Activated CD4-positive, alpha-beta T cell treated with anti-CD3 and anti-CD28 coated beads, Interleukin-2, amount 10 ng/mL, durations not matched to agents 24 days and 14 days (primary cell): ENCODE measurements at places on chromosomes 12 and 14. TPM values are rescaled to one million over a fixed set of nuclear protein-coding genes. Genes with fewer than 3 reads are reported as not detected.

TBC1D30 gene
- 0.95 and 1.7 TPM in 2 replicates for total RNA-seq

DNA sequence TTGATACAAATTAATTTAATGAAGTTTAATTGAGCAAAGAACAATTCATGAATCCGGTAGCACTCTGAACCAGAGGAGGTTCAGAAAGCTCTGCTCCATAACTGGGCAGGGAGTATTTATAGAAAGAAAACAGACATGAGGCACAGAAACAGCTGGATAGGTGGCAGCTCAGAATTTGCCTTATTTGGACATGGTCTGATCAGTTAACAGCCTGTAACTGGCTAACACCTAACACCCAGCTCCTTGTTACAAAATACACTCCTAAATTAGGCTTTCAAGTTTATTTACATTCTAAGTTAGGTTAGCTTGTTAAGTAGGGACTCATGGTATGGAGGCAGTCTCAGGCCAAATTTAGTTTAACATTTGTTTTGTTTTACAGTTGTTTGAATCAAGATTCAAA, 67.8 kb upstream of the TMCC3 start:
- peaks cover 4% of the 10 kb centered on the region for H3K27me3 ChIP-seq
- DNase-seq: no peak
- H3K36me3 ChIP-seq: no peaks in the 10 kb centered on the region
- no peak overlapping the region for H3K27ac ChIP-seq

DNA sequence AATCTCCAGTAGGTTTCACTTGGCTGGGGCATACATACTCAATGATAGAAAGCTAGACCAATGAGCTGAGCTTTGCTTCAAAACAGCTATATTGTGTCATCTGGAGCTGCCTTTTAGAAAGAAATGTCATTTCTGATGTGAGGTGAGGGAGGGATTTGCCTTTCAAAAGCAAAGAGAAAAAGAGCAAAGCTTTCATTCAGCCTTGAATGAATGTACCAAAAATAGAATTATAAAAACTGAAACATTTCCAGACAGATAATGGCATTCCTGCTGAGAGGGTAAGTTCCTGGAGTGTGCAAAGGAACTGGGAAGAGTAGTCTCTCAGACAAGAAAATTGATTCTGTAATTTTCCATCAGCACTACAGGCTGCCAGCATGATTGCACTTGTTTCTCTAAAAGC, 710.0 kb downstream of the LRFN5 start:
- H3K36me3 ChIP-seq: no peaks in the 10 kb centered on the region
- H3K4me3 ChIP-seq: no peak overlapping the region
- no peak for DNase-seq
- H3K4me1 ChIP-seq: no peaks in the 10 kb centered on the region
- H3K27me3 ChIP-seq: no peaks in the 10 kb centered on the region
- no peak overlapping the region for H3K27ac ChIP-seq

- no peaks in the 10 kb centered on the region for H3K27me3 ChIP-seq
- H3K36me3 ChIP-seq: peaks cover 14% of the 10 kb centered on the region
- DNase-seq: no peak
- no peak overlapping the region for H3K4me3 ChIP-seq
- peaks cover 37% of the 10 kb centered on the region for H3K4me1 ChIP-seq
Observed at GRCh38 chr12:96368233-96368632, 32.0 kb downstream of the CDK17 start.

DNA sequence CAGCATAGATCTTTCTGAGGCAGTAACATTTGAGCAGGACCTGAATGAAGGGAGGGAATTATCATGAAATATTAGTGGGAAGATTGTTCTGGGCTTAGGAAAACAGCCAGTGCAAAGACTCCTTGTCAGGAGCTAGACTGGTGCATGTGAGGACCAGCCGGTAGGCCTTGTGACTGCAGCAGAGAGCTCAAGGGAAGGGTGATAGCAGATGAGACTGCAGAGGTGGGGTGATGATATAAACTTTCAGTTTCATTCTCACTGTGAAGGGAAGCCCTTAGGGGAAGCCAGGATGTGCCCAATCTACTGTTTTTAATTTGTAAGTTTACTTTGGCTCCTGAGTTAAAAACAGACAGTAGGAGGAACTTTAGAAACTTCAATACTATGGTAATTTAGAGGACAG, 12.4 kb downstream of the IL22 start:
- peaks cover 52% of the 10 kb centered on the region for H3K4me1 ChIP-seq
- H3K27me3 ChIP-seq: peaks cover 3% of the 10 kb centered on the region
- H3K4me3 ChIP-seq: peak overlapping the region; percentile 70
- DNase-seq: peak; percentile 89
- peak overlapping the region; percentile 88 for H3K27ac ChIP-seq

EGLN3 gene
- total RNA-seq: 17.4 and 17.6 TPM in 2 replicates

P2RX7 gene
- 6.2 and 7.0 TPM in 2 replicates for total RNA-seq

CLEC2D gene
- 386 and 391 TPM in 2 replicates for total RNA-seq

- H3K27me3 ChIP-seq: peaks cover 18% of the 10 kb centered on the region
- H3K4me1 ChIP-seq: no peaks in the 10 kb centered on the region
- H3K27ac ChIP-seq: no peak overlapping the region
- no peaks in the 10 kb centered on the region for H3K36me3 ChIP-seq
- no peak overlapping the region for H3K4me3 ChIP-seq
Observed at GRCh38 chr12:66036317-66036716, 94.2 kb downstream of the LLPH start.

PRPF39 gene
- 48.1 and 50.5 TPM in 2 replicates for total RNA-seq

DNA sequence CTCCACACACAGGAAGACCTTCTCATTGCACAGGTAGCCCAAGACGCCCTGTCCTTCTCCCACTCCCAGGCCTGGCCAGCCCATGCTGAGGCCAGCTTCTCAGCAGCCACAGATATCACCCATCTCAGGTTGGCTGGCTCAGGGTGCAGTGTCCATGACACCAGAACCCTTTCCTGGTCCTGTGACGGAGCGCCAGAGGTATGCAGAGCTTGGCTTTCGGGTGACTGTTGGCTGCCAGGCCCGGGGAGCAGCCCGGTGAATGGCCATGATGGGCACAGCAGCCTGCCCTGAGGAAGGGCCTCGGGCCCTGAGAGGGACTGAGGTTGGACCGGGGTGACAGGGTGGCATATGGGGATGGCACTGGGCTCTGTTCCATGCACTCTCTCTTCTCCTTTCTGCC, 173.4 kb downstream of the TSPAN9 start:
- peaks cover 6% of the 10 kb centered on the region for H3K4me1 ChIP-seq
- H3K27me3 ChIP-seq: peaks cover 5% of the 10 kb centered on the region
- no peak overlapping the region for H3K4me3 ChIP-seq
- no peak overlapping the region for H3K27ac ChIP-seq
- no peak for DNase-seq

DNA sequence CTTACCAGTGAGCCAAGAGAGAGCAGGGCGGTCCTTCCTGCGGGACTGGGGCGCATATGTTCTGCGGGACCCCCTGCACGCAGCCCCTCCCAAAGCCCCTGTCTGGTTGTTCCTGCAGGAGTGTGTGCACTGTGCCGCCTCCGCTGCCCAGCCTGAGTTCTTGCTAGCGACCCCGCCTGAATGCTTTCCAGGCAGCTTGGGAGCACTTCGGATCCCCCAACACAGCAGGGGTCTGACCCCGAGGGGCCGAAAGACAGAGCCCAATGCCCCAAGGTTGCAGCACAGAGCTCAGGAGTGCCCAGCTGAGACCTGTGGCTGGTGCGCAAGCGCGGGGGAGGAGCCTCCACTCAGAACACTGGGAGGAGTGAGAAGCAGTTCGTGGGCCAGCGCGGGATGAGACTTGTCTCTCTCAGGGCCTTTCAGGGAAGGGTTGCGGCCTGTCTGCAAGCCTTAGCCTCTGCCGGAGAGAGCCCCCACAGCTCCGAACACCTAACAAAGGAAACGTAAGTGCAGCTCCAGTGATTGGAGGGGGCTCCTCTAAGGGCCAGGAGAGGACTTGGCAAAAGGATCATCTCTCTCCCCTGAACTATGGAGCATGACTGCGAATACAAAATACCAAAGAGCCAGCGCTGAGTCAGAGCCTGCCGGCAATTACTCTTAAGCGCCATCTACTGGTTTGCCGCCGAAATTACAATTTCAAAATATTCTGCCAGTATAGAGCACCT, 50.5 kb downstream of the GTF2A1 start:
- H3K27me3 ChIP-seq: no peaks in the 10 kb centered on the region
- peak overlapping the region; percentile 99 for H3K27ac ChIP-seq
- peak; percentile 96 for DNase-seq
- H3K4me3 ChIP-seq: peak overlapping the region; percentile 96

DNA sequence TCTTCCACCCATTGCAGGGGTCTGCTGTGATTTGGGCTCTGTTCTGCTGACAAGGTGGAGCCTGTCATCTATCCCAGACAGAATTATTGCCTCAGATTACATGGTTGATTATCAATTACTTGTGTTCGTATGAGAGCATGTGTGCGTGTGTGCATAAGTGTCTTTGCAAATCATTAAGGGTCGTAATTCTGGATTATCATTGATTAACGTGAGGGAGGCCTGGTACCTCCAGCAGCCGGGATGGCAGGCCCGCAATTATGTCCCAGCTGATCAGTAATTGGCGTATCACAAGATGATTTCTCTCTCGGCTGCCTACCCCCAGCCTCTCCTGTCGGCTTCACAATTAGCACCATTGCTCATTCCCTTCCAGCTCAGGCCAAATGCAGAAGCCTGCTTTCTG, 29.6 kb upstream of the IRF2BPL start:
- H3K4me1 ChIP-seq: peaks cover 4% of the 10 kb centered on the region
- H3K4me3 ChIP-seq: no peak overlapping the region
- H3K27ac ChIP-seq: no peak overlapping the region
- H3K36me3 ChIP-seq: peaks cover 3% of the 10 kb centered on the region

G2E3 gene
- 22.4 and 23.8 TPM in 2 replicates for total RNA-seq

DNA sequence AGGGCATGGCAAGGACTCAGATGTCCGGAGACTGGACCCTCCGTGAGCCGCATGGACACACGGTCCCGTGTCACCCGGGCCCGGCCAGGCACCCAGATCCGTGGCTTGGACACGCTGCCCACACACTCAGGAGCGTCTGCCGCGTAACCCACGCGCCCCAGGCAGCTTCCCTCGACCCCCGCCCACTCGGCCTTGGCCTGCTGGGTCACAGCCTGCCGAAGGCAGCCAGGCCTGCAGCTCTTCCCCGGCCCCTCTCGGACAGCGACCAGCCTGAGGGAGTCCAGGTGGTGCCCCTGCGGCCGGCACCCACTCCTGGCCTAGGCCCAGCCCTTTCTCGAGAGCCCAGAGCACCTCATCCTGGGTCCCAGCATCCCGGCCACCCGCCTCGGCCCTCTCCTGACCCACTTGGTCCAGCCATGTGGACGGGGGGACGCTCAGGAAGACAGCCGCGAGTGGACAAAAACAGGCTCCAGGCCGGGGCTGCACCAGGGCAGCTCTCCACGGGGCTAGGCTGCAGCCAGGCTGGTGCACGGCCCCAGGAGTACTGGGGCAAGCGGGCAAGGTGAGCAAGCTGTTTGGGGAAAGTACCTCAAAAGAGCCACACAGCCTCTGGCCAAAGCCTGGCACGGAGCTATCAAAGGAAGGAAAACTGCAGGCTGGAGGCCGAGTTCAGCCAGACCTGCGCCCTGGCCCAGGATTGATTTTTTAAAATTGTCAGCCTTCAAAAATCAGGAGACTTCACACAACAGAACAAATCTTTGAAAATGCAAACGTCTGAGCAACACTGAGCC, 6.5 kb downstream of the AKT1 start:
- no peak overlapping the region for H3K27ac ChIP-seq
- H3K4me3 ChIP-seq: no peak overlapping the region
- H3K27me3 ChIP-seq: no peaks in the 10 kb centered on the region
- H3K4me1 ChIP-seq: peaks cover 20% of the 10 kb centered on the region

DNA sequence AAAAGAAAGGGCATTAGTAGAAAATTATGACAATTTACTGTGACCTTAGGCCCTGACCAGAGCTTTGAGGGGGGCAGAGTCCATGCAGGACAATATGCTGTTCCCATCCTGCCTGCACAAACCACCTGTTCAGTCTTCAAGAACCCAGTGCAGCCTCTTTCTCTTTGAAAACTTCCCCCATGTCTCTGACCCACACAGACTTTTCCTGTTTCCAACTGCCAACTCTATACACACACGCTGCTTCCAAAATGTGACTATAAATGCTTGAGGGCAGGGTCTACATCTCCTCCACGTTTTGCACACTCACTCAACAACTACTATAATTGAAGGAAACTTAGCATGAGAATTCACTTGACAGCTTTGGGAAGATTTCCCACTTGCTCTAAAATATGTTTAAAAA, 36.6 kb upstream of the SYCP3 start:
- no peak for DNase-seq
- no peaks in the 10 kb centered on the region for H3K27me3 ChIP-seq
- peaks cover 31% of the 10 kb centered on the region for H3K36me3 ChIP-seq

- H3K4me3 ChIP-seq: no peak overlapping the region
- no peaks in the 10 kb centered on the region for H3K27me3 ChIP-seq
- no peaks in the 10 kb centered on the region for H3K4me1 ChIP-seq
- H3K36me3 ChIP-seq: no peaks in the 10 kb centered on the region
- no peak overlapping the region for H3K27ac ChIP-seq
Observed at GRCh38 chr12:126488806-126489205, 1423.6 kb downstream of the AACS start.

DNA sequence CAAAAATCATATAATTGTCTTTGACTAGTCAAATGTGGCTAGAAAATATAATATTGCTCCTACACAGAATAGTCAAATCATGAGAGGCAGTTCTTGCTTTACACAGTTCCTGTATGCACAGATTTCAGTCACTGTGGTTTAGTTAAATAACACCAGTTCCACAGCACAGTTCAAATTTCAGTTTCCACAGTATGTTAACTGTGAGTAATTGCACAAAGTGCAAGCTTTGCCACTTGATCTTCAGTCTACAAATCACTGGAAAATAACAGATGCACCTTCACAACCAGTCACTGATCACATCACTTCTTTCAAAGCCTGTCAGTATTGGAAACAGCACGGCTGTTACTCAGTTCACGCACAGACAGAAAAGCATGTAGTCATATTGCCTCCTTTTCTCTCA, 38.7 kb downstream of the KCNH5 start:
- no peaks in the 10 kb centered on the region for H3K4me1 ChIP-seq
- peaks cover 2% of the 10 kb centered on the region for H3K27me3 ChIP-seq
- no peak for DNase-seq
- no peaks in the 10 kb centered on the region for H3K36me3 ChIP-seq
- no peak overlapping the region for H3K4me3 ChIP-seq

DNA sequence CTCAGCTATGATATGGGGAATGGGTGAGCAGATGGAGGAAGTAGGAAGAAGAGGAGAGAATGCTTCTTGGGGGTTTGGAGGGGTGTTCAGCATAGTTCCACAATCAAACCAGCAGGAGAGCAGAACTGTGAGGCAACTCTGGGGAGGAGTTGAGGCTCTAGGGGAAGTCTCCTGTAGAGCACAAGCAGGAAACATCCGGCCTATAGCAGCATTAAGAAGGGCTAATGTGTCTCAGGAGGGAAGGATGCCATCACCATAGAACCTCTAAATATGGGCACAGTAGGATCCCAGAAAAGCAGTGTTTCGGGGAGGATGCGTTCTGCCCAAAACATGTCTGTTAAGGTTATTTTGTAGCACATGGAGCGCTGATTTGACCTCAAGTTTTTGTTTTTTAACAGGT, 8.4 kb upstream of the SALL2 start:
- no peaks in the 10 kb centered on the region for H3K36me3 ChIP-seq
- no peak overlapping the region for H3K27ac ChIP-seq
- H3K4me3 ChIP-seq: no peak overlapping the region

CAPZA3 gene
- total RNA-seq: not detected in 2 replicates

GRCh38 chr14:77086951-77087350, 11.1 kb upstream of the CIPC start:
- no peak overlapping the region for H3K27ac ChIP-seq
- peaks cover 5% of the 10 kb centered on the region for H3K4me1 ChIP-seq
- no peak for DNase-seq
- no peaks in the 10 kb centered on the region for H3K36me3 ChIP-seq

- peaks cover 10% of the 10 kb centered on the region for H3K4me1 ChIP-seq
- H3K4me3 ChIP-seq: no peak overlapping the region
- H3K36me3 ChIP-seq: no peaks in the 10 kb centered on the region
- H3K27ac ChIP-seq: no peak overlapping the region
Observed at GRCh38 chr14:70183991-70184390, 4.8 kb downstream of the SLC8A3 start.
